ENCODE measurements at places on chromosomes 7 and 10.

DNA sequence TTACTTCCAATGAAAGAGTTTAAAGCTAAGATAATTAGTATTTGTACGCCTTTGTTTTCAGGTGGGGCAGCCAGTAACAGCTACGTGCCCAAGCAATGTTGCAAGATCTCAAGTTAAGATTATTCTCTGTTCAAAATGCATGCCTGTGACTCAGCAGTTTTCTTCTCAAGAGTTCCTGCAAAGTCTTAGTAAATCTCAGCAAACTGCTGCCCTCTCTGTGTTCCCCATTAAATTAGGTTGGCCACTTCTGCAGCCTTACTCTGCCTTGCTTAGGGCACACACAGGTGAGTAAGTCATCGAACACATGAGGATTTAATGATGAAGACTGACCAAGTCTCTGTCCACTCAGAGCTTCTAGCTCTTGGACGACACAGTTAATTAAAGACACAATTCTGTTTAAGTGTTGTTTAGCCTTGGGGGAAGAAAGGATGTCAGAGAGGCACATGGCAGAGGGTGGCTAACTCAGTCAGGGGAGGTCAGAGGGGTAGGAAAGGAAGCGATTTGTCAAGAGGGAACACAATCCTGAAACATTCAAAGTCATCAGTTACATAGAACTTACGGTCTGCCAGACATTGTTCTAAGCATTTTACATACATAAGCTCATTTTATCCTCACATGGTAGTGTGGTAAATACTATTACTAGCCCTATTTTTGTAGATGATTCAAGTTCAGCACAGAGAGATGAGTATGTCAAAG, 20.2 kb upstream of the SLC35G1 start:
- DNase-seq: no peak

GRCh38 chr10:116995648-116996047, 9.3 kb downstream of the SHTN1 start:
- no peak for DNase-seq

- no peak for DNase-seq
These were observed 123.1 kb downstream of the CNOT4 start for GRCh38 chr7:135386776-135387175.

DNA sequence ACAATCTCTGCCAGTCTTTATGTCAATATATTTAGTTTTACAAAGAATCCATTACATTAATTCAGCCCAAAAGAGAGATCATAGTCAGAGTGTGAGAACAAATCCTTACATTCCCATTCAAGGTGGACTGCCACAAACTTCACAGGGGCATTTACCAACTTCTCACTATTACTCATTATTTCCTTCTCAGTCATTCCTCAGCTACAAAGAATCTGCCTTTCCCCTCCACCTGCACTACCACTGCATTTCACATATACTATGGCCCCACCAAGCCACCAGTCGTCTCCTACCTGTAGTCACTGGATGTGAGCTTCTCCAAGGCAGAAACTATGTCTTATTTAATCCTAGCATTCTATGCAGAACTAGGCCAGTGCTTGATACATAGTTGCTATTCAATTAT, 94.3 kb downstream of the USP6NL start:
- peak; percentile 37 for DNase-seq

DNA sequence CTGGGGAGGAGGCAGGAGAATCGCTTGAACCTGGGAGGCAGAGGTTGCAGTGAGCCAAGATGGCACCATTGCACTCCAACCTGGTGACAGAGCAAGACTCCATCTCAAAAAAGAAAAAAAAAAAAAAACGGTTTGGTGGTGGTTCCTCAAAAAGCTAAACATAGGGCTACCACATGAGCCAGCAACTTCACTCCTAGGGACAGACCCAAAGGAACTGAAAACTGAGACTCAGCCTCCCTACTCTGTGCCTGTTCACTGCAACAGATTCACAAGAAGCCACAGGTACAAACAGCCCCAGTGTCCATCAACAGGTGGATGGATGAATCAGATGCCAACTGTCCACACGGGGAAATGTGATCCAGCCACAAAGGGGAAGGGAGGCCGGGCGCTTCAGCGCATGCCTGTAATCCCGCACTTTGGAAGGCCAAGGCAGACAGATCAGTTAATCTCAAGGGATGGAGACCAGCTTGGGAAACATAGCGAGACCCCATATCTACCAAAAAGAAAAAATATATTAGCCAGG, 79.1 kb upstream of the TNRC18 start:
- no peak for DNase-seq

DNA sequence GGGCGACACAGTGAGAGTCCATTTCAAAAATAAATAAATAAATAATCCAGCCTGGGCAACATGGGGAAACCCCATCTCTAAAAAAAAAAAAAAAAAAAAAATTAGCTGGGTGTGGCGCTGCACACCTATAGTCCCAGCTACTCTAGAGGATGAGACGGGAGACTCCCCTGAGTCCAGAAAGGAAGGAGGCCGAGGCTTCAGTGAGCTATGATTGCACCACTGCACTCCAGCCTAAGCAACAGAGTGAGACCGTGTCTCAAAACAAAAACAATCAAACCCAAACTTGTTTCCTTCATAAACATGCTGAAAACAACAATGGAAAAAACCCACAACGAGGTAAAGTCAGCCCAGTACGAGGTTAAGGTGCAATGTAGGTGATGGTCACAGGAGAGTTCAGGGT, 1.2 kb downstream of the COX19 start:
- DNase-seq: no peak

- peak; percentile 7 for DNase-seq
These were observed 686 bp downstream of the AASS start for GRCh38 chr7:122143376-122143750.

DNA sequence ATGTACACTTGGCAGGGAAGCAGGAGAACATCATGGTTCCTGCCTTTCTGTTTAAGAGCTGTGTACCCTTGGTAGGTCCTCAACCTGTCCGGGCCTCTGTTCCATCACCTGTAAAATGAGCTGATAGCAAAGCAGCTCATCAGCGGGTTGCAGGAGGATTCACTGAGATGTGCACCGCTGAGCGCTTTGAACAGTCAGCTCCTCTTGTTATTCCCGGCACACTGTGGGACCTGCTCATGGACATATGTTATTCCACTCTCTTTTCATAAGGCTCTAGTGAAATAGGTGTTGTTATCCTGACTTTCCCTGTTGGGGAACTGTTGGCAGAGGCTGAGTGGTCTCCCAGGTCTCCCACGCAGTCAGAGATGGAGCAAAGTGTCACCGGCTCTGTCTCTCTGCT, 497.5 kb upstream of the ZMIZ1 start:
- no peak for DNase-seq

- no peak for DNase-seq
These were observed 95.6 kb downstream of the ST7 start for GRCh38 chr7:117048882-117049281.

DNA sequence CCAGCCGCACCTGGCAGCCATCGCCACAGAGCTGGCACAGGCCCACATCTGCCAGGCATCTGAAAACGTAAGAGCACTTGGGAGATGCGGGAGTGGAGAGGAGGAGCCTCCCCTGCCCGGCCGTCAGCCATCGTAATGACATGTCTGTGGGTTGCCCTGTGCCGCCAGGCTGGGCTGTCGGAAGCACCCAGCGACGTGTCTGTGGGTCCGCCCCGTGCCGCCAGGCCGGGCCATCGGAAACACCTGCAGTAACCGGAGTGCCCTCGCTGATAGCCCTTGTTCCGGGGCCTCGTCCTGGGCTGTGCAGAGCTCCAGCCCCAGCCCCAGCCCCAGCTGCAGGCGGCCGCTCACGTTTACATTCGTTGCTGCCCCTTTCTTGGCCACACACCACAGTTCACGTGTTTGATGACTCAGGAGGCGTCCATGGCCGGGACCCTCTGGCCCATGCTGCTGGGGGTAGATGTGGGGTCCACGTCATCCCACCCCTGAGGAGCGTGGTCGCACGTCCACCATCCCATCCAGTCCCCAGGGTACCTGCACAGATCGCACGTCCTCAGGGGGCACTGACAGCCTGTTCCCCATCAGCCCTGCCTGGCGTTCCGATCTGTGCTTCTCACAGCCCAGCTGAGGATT, 30.0 kb upstream of the PRKAR1B start:
- DNase-seq: no peak

DNA sequence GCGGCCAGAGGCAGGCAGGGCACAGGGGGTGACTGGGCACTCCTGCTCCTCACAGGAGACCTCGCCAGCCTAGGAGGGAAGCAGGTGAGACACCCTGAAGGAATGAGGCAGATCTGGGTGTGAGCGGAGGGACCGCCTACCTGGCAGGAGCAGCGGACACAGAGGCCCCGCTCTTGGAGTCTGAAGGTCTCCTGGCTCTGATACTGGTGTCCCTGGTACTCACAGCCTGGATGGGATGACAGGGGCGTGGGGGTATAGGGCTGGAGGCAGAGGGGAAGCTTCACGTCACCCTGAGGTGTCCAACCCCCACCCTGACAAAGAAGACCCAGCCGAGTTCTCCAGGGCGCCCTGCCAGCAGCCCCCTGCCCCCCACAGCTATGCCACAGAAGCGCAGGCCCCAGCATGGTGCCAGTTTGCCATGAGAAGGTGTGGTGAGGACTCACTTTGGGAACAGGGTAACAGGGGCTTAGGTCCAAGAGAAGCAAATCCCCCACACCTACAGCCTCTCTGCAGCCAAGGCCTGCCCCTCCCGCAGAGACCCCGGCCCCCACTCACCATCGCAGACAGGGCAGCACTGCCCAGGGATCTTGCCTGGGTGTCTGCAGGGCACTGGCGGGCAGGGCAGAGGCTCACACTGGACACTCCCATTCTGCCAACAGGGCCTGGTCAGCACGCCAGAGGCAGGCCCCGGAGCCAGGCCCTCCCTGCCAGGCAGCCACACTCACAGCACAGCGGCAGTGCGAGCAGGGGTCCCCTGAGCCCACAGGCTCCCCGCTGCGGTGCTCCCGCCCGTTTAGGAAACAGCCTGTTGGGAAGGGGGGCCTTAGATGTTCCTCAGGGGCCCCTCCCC, 17.0 kb downstream of the KCP start:
- no peak for DNase-seq

GRCh38 chr10:27319752-27320431, 79.3 kb upstream of the ACBD5 start:
- DNase-seq: peak; percentile 35

DNA sequence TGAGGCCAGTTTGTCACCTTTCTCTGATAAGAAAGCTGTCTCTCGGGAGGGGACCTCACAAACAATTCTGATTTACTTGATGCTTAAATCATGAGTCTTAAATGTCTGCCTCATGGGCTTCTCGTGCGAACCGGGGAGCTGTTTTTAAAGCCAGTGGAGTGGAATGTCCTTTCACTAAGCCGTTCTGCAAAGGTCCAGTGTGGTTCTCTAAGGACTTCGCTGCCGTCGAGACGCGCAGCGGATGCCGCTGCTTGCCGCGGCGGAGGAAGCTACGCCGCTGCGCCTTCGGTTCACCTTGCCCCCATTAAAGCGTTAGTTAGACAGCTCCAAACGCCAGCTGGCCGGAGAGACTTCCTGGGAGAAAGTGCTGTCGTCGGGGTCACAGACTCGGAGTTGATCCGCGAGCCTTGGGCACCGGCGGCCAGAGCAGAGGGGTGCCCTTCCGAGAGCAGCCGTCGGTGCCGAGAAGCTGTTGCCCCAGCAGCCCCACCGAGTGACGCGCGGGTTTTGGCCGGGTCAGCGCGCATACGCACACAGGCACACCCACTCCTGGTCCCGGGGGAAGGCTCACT, 1.3 kb upstream of the HMX3 start:
- peak; percentile 18 for DNase-seq

DNA sequence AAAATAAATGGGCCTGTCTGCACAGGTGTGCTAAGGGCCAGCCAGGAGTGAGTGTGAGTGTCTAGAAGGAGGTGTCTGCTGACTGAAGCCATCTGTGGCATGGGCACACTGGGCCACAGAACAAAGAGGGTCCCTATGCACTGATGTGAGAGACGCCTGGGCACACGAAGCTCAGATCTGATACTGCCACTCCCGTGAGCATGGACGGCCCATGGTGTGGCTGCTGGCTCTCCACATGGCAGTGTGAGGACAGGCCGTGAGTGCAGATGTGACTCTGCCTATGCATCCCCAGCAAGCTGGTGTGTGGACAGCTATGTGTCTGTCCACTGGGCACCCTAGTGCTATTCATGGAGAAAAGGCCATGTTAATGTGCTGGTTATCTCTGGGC, 12.8 kb upstream of the MYL7 start:
- no peak for DNase-seq

- no peak for DNase-seq
These were observed 35.9 kb downstream of the EEPD1 start for GRCh38 chr7:36188906-36189305.

- DNase-seq: no peak
These were observed 75.3 kb downstream of the INPP5A start for GRCh38 chr10:132612571-132613504.

GRCh38 chr7:14351167-14351566, 361.7 kb upstream of the ETV1 start:
- DNase-seq: no peak

- no peak for DNase-seq
These were observed 1.1 kb downstream of the TMEM178B start for GRCh38 chr7:141074997-141075396.

DNA sequence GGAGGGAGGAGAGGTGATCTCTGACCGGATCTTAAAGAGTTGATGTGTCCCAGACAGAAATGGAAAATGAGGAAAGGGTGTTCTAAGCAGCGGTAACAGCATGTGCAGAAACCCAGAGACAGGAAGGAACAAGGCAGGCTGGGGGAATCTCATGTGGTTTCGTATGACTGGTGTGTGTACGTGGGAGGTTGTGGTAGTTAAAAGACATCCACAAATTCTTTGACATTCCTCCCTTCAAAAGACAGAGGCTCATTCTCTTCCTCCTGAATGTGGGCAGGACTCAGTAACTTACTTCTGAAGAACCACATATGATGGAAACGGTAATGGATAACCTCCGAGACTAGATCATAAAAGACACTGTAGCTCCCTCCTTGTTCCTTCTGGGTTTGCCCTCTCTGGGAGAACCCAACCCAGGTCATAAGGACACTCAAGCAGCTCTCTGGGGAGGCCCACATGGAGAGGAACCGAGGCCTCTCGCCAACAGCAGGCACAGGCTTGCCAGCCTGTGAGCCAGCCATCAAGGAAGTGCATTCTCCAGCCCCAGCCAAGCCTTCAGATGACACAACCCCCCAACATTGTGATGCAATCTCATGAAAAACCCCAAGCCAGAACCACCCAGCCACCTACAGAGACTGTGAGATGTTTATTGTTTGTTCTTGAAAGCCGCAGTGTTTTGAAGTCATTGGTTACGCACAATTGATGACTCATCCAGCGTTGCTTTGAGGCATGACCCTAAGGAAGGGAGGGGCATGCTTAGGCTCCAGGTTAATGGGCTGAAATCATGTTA, 116.0 kb downstream of the SLIT1 start:
- DNase-seq: no peak

GRCh38 chr10:43216931-43217562, 49.8 kb downstream of the RASGEF1A start:
- DNase-seq: no peak

Measured in GM10248 (cell line).